Activated T-cell treated with anti-CD3 and anti-CD28 coated beads, Interleukin-2, amount 50 U/mL, for 1 hour (primary cell): ENCODE measurements at places on chromosomes 6 and 20.

- DNase-seq: no peak
Measured at GRCh38 chr20:4217349-4217841, 202.0 kb upstream of the RNF24 start.

DNA sequence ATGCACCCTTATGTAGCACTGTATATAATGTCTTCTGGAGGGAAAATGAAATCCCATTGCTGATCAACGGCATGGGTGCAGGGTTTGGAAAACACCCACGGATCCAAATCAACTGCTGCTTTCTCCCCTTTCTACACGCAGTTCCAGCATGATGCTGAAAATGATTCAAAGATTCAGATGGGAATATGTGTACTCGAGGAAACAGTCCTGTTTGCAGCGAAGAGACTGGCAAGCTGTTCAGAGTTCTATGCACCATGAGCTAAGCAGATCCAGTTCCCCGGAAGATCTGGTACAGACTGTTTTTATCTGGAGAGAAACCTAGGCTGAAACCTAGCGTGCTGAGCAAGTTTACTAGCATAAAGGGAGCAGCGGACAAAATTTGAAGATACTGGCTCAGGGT, 47.9 kb upstream of the CDH4 start:
- no peak for DNase-seq

DNA sequence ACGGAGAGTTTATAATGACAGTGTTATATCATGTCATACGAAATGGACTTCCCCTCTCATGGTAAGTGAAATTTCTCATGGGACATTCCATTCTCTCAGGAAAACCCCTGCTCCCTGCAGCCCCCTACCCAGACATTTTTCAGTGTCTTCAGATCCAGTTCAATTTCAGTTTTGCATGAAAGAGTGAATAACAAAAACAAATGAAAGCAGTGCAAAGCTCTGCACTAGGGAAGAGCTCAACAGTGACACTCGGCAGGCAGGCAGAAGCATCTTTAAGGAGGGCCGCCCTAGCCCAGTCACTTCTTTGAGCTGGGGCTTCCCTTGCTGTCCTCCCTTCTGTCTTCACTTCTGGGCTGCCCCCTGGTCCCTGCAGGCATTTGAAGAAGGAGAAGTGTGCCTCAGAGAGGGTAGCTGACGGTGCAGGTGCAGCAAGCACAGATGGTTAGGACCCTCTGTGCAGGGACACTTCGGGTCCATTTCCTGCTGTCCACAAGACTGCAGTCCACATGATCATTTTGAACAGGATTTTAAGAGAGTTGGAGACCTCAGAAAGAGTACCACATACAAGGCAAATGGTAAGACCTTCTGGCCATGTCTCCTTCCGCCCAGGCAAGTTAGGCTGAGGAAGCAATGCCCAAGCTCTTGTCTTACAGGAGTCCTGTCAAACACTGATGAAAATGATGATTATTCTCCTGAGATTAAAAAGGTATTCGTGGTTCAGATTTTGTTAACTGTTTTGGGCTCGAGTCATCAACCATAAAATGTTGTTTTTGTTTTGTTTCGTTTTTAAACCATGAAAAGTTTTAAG, 5.4 kb upstream of the DUSP22 start:
- no peak for DNase-seq

DNA sequence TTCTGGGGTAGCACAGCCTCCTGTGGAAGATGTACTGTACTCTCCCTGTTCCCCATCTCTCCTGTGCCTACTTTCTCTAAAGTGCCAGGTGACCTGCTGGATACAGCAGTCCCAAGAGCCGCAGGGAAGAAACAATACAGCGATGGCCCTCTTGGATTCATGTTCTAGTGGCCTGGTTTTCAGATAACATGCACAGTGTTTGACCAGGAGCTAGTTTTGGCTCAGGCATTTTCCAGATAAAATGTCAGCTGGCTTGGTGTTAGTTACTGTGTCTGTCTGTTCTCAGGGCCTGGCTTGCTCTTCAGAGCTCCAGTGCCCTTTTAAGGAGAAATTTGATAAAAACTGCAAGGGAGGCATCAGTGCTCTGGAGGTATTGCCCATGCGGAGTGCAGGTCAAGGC, 41.3 kb downstream of the GABRR2 start:
- DNase-seq: no peak

DNA sequence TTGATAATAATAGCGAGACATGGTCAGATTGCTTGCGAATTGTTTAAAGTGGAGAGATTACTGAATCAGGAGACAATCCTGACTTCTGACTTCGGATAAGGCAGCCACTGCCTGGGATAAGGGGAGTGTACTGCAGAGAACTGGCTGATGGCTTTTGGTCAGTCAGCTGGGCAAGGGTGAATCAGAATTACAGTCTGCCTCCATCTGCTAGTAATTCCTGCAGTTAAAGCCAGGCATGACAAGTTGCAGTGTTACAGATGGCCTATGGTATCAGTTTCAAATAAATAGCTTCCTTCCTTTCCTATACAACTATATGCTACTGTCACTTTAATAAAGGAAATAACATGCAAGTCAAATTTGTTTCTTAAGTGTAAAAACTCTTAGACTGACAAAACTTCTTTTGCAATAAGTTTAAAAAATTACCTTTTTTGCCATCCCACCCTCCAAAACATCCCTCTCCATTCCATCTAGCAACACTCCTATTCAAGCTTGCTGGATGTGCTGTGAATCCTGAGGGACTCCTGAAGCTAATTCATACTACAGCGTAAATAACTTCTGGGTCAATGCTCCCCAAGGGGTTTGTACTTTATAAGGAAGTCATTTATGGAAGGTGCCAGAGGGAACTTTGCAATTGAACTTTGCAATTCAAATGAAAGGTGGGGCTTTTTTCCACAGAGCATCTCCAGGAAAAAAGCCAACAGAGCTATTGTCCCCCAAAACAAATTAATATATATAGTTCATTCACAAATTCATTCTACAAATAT, 245.2 kb downstream of the ADGRB3 start:
- DNase-seq: no peak

DNA sequence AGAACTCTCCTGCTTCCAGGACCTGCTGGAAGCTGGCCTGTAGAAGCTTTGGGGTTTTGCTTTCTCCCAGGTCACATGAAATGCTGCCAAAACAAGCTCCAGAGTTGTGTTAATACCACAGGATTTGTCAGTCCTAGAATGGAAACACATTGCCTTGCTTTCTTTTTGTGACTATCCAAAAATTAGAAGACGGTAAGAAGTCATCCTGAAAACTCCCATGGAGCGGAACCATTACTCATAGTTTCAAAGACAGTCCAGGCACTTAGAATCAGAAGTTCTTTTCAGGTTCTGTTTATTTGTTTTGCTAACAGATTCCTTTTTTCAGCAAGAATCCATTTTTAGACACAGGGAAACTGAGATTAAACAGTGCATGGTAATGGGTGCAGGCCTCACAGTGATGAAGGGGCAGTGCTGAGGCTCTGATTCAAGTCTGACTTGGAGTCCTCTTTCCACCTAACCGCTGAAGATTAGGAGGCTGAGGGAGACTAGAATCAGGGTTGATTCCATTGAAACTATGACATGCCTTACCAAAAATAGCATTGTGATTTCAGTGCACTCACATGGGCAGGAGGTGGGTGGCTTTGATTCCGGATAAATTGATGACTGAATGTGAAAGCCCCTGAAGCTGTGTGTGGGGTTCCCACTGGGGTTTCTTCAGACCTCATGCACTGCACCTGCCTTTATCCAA, 72.2 kb upstream of the NAA20 start:
- no peak for DNase-seq

DNA sequence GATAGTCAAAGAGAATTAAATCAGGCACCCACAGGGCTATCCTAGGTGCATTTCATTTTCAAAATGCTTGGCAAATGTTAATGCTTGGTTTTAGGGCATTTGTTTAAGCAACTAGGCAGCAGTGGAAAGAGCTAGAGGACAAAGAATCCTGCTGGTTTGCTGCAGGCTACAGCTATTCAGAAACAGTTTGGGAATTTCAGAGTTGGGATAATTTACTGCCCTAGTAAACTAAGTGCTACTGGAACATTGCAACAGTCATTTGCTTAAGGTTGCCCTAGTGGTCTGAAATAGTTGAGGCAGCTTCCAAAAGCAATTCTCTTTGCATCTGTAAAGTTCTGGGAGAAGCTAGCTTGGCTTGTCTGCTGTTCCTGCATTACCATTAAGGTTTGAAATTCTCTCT, 312.7 kb downstream of the LAMA2 start:
- DNase-seq: no peak

DNA sequence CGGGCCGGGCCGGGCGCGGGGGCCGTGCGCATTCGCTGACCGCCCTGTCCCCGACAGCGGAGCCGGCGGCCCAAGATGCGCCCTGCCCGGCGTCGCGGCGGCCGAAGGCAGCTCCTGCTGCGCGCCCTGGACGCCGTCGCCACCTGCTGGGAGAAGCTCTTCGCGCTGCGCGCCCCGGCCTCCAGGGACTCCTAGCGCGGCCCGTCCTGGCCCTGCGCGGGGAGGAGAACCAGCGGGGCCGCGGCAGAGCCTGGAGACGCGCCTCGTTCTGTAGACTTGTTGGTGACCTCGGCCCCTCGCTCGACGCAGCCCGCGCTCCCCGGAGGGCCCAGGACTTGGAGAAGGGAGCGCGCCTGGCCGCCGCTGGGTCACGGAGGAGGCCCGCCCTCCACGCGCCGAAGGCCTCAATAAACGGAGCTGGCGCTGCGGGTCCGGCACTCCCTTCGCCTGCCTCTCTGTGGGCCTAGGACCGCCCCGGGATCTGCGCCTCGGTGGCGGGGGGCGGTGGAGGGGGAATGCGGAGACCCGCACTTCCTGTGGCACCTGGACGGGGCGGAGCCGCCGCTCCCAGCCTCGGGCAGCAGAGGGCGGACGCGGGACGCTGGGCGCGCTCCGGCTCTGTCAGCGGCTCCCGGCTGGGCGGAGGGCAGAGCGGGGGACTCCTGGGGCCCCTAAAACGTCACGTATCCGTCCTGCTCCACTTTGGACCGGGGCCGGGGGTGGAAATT, 2.7 kb downstream of the C20orf204 start:
- DNase-seq: peak; percentile 85

DNA sequence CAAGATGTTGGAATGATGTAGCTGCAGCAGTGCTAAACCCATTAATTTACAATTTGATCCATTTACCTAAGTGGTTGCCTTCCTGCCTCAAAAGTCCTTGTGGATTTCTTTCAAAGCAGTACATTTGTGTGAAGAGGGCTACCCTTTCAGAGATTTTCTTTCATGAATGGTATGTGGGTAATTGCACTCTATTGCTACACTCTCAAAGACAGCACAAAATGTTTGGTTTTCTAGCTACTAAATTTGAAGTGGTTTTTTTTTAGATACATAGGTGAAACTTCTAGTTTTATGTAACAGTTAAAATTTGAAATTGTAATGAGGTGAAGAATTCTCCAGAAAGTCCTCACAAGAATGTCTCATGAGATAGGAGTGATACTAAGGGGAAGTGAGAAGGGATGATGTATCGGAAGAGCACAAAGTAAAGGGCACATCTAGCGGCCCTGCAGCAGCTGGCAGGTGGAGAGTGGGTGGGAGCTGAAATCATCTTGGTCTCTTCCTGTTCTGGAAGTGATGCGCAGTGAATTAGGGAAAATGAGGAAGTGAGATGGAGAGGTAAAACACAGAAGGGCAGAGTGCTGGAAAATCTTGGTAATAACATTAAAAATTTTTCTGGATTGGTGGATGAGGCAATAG, 236.8 kb upstream of the MAN1A1 start:
- no peak for DNase-seq

- DNase-seq: no peak
Measured at GRCh38 chr6:80698459-80698858, 592.0 kb downstream of the BCKDHB start.

GRCh38 chr6:25280344-25281074, 1.3 kb downstream of the CARMIL1 start:
- peak; percentile 25 for DNase-seq

DNA sequence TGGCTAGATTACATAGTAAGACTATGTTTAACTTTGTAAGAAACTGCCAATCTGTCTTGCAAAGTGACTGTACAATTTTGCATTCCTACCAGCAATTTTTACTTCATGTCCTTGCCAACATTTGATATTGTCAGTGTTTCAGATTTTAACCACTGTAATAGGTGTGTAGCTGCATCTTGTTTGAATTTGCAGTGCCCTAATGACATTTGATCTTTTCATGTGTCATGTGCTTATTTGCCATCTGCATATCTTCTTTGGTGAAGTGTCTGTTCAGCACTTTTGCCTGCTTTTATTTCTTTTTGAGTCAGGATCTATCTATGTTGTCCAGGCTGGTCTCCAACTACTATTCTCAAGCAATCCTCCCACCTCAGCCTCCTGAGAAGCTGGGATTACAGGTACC, 2.4 kb upstream of the PRPH2 start:
- no peak for DNase-seq

- no peak for DNase-seq
Measured at GRCh38 chr20:48326868-48327267, 500.9 kb downstream of the PREX1 start.

DNA sequence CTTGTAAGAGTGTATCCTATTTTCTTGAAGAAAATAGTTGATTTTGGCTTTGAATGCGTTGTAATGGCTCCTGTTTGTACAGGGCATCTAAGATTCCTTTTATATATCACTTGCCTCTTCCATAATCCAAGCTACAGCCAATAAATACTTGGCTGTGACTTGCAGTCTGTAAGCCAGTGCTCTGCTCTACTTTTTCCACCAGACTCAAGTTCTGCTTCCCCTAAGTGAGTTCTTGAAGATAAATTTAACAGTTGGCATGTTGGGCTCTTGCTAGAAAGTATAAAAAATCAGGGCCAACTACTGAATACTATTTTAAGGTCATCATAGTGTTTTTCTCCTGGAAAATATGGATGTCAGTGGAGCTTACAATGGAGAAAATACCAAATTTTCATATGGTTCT, 36.5 kb upstream of the SCGN start:
- no peak for DNase-seq

DNA sequence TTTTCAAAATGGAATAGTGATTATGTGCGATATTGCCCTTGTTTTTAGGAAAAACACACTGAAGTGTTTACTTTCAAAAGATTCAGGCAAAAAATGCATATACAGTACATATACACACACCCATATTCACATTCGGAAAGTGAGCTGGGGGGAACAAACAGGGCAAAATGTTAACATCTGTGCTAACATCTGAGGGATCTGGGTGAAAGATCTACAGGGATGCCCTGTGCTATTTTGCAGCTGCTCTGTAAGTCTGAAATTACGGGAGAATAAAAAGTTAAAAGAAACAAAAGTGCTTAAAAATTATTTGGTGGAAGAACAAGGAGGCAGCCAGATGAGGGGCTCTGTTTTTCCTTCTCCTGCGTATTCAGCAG, 860 bp downstream of the CST3 start:
- DNase-seq: no peak

DNA sequence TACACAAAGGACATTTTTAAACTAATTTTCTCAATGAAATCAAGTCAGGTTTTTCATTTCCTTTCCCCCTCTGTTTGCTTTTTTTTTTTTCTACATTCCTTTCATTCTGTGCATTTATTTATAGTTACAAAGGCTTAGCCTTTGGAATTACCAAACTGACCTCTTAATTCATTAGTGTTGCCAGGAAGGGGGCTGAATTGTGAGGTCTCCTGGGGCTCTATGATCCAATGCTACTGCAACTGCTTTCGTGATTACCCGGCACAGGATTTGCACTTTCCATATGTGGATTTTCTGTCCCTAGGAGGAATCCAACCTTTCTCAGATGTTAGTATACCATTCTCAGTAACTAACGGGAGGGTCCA, 35.3 kb downstream of the NEDD9 start:
- no peak for DNase-seq
